NCI-H2107 (cell line): ENCODE measurements at places on chromosomes 13 and 19.

DNA sequence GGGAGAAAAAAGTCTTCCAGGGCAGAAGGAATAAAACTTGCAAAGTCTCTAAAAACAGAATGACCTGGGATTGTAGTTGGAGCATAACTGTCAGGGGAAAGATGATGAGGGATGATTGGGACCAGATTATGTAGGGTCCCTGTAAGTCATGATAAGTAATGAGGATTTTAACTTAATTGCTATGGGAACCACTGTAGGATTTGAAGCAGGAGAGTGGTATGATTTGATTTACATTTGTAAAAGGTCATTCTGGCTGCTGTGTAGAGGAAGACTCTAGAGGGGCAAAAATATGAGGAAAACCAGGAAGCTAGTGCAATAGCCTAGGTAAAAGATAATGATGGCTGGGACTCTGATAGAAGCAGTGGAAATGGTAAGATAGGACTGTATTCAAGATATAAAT, 900.2 kb downstream of the DIAPH3 start:
- no peak for DNase-seq

DNA sequence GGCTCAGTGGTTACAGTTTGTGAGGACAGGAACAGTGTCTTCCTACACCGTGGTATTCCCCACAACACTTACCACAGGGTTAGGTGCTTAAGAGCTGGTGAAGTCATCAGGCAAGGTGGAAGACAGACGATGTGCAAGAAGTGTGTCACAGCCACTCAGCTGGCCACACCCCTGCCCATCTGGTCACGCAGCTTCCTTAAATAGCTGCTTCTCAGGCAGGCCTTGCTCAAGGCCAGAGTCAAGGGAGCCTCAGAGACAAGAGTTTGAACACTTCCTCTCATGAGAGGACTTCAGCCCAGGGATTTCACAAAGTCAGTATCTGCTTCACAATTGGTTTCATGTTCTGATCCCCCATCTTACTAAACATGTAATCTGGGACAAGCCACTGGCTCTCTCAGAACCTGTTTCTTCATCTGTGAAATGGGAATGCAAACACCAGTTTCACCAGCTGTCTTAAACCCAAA, 80.3 kb upstream of the FRY start:
- no peak for DNase-seq

- no peak for DNase-seq
Measured at GRCh38 chr19:11435833-11436313, 438 bp downstream of the PRKCSH start.

- no peak for DNase-seq
Measured at GRCh38 chr13:44111701-44112100, 232.0 kb downstream of the LACC1 start.

- DNase-seq: no peak
Measured at GRCh38 chr13:73870036-73870741, 264.0 kb downstream of the KLF12 start.

- DNase-seq: no peak
Measured at GRCh38 chr19:42120276-42120980, 11.8 kb downstream of the POU2F2 start.

DNA sequence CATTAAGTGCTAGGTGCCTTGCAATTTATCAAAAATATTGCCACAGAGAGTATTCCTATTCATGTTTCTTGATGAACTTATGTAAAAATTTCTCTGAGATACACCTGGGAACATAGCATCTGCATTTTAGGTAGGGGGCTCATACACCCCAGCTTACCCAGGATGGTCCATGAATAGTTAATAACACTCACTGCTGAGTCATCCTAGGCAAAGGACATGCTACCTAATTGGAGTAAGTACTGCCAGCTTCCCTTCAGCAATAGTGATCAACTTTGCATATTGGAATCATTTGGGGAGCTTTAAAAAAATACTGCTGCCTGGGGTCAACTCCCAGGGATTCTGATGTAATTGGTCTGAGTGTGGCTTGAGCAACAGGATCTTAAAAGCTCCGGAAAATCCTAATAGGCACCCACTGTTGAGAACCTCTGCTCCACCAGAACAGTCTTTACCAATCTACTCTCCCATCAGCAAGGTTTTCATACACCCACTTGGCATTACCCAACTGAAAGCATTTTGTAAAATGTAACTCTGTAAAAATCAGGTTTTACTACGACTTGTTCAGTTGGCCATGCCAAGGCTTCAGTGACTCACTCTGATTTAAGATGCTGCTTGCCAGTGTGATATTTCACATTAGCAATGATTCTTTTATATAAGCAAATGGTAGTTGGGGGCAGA, 67.2 kb upstream of the FNDC3A start:
- no peak for DNase-seq

DNA sequence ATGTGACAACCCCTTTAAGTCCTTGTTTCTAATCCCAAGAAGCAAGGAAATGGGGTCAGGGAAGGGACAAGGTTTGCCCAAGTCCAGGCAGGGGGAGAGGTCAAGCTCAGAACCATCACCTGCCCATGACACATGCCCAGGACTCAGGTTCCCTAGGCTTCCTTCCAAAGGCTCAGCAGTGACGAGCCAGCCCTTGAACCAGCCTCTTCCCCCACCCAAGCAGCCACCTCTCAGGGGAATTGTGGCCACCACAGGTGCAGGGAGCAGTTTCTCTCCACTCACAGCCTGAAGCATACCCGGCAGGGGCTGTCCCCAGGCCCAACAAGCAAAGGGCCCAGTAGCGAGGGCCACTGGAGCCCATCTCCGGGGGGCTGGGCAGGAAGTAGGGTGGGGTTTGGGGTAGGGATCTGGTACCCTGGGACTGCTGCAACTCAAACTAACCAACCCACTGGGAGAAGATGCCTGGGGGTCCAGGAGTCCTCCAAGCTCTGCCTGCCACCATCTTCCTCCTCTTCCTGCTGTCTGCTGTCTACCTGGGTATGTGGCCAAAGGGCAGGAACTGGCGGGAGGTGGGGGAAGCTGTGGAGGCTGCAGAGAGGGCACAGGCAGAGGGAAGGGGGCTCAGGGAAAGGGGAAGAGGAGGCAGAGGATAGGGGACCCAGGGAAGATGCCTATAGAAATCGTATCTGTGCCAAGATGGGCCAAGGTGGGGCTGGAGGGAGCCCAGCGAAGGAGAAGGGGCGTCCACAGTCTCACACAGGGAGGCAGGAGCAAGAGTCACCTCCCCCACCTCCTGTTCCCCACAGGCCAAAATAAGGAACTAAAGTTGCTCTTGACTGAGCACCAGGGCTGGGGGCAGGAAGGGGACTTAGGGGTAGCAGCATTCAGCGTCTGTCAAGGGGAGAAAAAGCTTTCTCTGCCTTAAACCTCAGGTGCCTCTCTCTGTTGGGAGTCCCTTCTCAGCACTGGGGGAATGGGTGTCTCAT, at the start of gene CD79A:
CD79A (plus strand) TSS at position 433 of the 986 bp plus-strand sequence; CDS start at position 459, 26 bp downstream.
- peak; percentile 66 for DNase-seq

DNA sequence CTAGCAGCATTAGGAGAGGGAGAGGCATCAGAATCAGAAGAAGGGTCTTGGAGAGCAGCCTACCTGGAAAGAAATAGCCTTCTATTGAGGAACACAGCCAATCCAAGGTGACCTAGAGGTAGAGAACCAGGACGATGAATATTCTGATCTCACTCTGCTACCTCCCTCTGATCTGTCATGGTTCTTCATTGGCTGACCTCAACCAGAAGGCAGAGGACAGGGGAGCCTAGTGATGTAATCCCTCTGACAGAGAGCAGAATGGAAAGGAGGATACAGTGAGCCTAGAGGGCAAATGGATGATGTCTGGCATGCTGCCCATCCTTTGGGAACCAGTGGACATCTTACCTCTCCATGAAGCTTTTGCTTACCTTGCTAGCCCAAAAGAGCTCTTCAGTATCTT, 3.6 kb downstream of the ZNF507 start:
- no peak for DNase-seq

GRCh38 chr19:3184847-3185460, 776 bp upstream of the NCLN start:
- DNase-seq: no peak

GRCh38 chr19:19460258-19460731, 54.8 kb downstream of the GATAD2A start:
- DNase-seq: no peak

GRCh38 chr13:85864963-85865530, 65.8 kb upstream of the SLITRK6 start:
- DNase-seq: no peak

GRCh38 chr19:1471010-1471514, 8.0 kb downstream of the C19orf25 start:
- DNase-seq: no peak

GRCh38 chr13:51451134-51451466, 1.7 kb downstream of the INTS6 start:
- DNase-seq: no peak

- DNase-seq: no peak
Measured at GRCh38 chr13:114099191-114099590, 33.2 kb downstream of the RASA3 start.

DNA sequence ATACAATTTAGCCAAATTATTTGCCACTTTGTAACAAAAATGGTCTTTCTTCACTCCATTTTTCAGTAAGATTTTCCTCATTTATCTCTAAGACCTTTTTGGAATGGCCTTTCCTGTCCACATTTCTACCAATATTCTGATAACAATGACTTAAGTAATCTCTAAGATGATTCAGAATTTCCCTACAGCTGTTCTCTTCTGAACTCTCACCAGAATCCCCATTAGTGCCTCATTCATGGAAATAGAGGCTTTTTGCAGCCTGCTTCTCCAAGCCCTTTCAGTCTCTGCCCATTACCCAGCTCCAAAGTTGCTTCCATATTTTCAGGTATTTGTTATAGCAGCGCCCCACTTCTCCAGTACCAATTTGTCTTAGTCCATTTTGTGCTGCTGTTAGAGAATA, 867.0 kb downstream of the GPC5 start:
- no peak for DNase-seq

DNA sequence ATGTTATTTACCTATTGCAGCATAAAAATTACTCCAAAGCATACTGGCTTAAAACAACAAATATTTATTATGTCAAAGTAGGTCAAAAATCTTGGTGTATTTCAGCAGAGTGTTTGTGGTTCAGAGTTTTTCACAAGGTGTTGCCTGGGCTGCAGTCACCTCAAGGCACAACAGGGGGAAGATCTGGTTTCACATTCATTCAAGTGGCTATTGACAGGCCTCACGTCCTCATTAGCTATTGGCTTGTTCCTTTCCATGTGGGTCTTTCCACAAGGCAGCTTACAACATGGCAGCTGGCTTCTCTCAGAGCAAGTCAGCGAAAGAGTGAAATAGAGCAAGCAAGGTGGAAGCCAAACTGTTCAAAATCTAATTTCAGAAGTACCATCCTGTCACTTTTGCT, 602.9 kb downstream of the OLFM4 start:
- DNase-seq: peak; percentile 8

DNA sequence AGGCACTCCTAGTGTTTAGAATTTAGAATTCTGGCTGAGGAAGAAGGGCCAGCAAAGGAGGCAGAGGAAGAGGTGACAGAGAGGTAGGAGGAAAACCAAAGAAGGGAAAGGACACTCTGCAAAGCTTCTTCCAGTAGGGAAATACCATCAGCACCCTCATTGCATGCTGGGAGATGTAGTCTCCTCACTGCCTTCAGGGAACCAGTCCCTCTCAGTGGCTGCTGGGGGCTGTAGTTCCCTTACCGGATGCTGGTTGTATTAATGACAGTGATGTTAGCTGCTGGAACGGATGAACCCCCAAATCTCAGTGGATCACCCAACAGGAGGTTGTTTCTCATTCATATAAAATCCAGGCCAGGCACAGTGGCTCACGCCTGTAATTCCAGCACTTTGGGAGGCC, 10.1 kb downstream of the GRIN2D start:
- DNase-seq: no peak

- peak; percentile 8 for DNase-seq
Measured at GRCh38 chr13:66835040-66835628, 395.0 kb downstream of the PCDH9 start.

GRCh38 chr19:35901854-35902661, at the start of gene HCST:
HCST (plus strand) TSS chr19:35902529; CDS start chr19:35902594, 65 bp downstream.
- DNase-seq: no peak

DNA sequence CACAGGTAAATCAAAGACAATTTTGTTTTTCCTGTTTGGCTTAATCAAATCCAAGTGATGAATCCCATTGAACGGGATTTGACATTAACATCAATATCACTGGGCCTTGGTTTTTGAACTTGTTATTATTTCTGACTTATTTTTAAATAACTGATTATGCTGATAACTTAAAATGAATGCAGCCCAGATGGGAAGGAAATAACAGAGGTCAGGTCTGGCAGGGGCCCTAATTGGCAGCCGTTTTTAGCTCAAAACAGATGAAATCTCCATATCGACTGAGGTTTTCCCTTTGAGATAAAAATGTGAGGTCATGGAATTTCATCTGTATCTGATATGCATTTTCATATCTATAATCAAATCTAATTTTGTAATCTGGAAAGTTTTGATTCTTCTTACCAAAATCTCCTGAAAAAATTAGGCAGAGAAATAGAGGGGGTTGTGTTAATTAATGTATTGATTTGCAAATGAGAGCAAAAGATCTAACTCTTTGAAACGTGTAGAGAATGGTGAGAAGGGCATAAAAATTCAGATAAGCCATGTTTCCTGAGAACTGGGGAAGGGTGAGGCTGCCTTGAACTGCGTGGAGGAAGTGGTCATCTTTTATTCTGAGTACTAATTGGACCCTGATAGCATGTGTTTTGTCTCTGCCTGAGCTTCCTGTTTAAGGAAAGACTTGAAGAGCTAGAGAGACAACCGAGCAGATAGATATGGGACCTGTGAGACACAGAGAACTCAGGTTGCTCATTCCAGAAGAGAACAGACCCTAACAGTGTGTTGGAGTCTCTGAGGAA, 98.2 kb upstream of the C1QTNF9B start:
- DNase-seq: no peak

DNA sequence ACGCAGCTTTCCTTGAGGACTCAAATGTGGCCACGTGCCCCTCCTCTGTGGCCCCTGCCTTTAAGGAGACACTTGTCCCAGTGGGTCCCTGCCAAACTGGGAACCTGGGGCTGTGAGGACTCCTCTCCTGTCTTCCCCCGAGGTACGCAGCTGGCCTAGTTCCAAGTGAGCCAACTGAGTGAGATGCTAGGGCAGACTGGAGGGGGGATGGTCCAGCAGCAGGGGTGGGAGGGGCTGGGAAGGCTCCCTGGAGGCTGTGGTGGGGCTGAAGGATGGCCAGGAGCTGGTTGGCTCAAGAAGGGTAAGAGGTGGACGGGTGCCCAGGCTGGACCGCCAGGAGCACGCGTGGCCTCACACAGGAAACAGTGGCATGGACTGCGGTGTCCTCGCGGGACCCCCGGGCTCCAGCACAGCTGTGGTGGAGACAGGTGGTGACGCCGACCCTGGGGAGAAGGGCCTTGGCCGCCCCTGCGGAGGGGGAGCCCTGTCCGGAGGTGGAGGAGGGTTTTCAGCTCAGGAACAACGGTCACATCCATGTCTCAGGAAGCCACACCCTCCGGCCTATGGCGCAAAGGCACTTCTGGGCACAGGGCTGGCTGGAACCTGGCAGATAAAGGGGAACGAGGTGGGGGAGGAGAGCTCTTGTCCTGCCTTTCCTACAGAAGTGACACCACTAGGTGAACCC, 45.8 kb downstream of the MLLT1 start:
- no peak for DNase-seq
